Ascending aorta (tissue), 2 donors: ENCODE measurements at places on chromosomes 2 and 18. TPM values are rescaled to one million over a fixed set of nuclear protein-coding genes. Genes with fewer than 3 reads are reported as not detected.

DNA sequence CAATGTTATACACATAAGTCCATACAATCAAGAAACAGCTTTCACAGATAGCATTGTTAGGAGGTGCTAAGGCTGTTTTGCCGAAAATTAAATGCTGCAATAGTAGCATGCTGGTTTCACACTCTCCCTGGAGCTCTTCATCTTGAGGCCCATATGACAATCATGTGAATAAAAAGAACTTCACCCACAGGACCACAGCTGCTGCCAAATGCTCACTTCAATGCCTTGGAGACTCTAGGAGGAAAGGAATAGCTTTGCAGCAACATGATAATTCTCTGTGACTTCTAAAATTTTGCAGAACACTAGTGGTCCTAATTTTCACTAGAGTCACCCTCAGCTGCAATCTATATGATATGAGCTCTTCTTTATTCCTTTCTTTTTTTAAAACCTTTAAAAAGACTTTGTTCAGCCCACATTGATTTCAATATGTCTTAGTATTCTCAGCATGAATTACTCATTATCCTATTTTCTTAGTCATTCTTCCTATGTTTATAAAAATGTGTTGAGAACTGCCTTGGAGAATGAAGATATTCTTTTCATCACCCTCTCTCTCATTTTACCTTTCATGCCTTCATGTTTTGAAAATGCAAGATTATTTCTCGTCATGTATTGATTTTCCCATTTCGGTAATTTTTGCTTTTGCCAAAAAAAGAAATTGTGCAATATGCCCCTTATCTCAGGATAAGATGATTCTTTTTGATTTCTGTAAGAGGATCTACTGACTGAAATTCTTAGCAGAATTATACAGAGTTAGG is 108.2 kb downstream of the PDE1A start:
- H3K27ac ChIP-seq, result no peak overlapping the region
- no peaks in the 10 kb centered on the region for H3K4me1 ChIP-seq
- DNase-seq, result no peak
- H3K36me3 ChIP-seq, result no peaks in the 10 kb centered on the region
- no peak overlapping the region for H3K4me3 ChIP-seq

- no peaks in the 10 kb centered on the region for H3K27me3 ChIP-seq
- peaks cover 8% of the 10 kb centered on the region for H3K36me3 ChIP-seq
- no peak for DNase-seq
- no peaks in the 10 kb centered on the region for H3K4me1 ChIP-seq
Observed at GRCh38 chr2:200435379-200435778, 74.5 kb downstream of the KCTD18 start.

The PRPF40A gene
- total RNA-seq, result 28.9 TPM

The SKOR2 gene
- total RNA-seq, result not detected

DNA sequence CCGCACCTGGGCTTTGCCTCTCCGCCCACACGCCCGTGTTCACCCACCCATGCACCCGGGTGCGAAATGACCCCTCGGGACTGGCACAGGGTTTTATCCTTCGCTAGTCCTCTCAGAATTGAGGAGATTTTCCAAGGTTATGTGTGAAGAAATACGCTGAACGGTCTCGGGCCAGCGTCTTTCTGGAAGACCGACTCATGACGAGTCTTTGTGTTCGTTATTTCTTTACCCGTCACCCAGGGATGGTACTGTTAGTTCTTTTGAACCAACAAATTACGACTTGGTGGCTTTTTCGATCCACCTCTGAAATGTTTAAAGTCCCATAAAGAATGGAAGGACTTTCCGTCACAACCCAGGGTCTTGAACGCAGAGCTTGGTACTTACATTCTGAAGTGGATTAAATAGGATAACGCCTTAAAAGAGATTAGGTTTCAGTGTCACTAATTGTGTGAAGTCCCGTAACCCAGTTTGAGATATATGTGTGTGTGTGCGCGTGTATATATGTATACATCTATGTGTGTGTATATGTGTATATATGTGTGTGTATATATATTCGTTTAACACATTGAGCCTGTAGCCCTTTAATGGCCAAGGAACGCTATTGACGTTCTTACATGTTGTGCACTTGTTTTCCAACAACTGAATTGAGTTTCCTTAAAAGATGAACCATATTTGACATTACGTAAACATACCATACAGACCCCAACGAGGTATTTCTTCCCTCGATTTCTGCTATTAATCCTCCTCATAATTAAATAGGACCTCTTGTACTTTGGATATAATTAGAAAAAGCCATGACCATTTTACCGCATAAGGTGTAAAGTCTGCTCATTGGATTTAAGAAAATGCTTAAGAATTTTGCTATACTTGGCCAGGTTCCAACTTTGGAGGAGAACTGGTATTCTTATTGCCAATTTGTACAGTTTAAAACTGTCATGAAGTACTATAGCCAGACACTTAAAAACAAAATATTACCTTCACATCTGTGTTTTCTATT is 889 bp downstream of the ZC3H15 start:
- H3K4me1 ChIP-seq, result peaks cover 9% of the 10 kb centered on the region
- H3K4me3 ChIP-seq, result peak overlapping the region; percentile 87
- no peaks in the 10 kb centered on the region for H3K27me3 ChIP-seq
- no peaks in the 10 kb centered on the region for H3K36me3 ChIP-seq
- DNase-seq, result no peak

- no peak overlapping the region for H3K4me3 ChIP-seq
- H3K27ac ChIP-seq, result no peak overlapping the region
- H3K4me1 ChIP-seq, result no peaks in the 10 kb centered on the region
- no peaks in the 10 kb centered on the region for H3K27me3 ChIP-seq
Observed at GRCh38 chr18:37662546-37663339, 97.1 kb upstream of the CELF4 start.

The ECEL1 gene
- total RNA-seq, result 14.9 TPM

The DQX1 gene
- not detected for total RNA-seq
